Large intestine (tissue), 12 donors: ENCODE measurements at places on chromosomes 12 and 14. TPM values are rescaled to one million over a fixed set of nuclear protein-coding genes. Genes with fewer than 3 reads are reported as not detected.

Gene GON7
- 14.9 TPM for polyA plus RNA-seq

Gene TAS2R7
- polyA plus RNA-seq = not detected

Gene KLHL33
- polyA plus RNA-seq = 0.64 TPM

Gene RGS6
- polyA plus RNA-seq = 2.7 TPM

Gene LTBP2
- 3.5 TPM for polyA plus RNA-seq

- no peak overlapping the region for H3K4me3 ChIP-seq
- H3K27me3 ChIP-seq = no peaks in the 10 kb centered on the region
- H3K36me3 ChIP-seq = no peaks in the 10 kb centered on the region
These were observed 584.1 kb downstream of the LRFN5 start for GRCh38 chr14:42190744-42191143.

DNA sequence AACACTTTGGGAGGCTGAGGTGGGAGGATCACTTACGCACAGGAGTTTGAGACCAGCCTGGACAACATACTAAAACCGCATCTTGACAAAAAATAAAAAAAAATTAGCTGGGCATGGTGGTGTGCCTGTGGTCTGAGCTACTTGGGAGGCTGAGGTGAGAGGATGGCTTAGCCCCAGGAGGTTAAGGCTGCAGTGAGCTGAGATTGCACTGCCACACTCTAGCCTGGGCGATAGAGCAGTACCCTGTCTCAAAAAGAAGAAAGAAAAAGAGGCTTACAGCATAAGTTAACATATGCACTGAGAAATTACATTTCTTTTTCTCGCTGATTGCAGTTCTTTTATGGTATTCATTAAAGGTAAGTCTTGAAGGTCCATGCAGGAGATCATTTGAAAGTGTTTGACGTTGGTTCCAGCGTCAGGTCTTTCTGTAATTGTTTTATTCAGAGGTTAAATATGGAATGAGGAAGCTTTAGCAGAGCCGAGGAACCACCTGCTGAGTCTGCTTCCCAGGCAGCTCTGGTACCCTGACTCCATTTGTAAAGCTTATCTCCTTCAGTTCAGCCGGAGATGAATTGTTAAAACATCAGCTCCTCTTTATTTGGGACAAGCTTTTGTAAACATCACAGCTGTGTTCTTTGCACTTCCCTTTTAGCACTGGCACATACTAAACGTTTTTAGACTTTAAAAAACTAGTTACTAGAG lies 18.5 kb downstream of the SFSWAP start:
- no peak overlapping the region for H3K27ac ChIP-seq
- no peak for DNase-seq
- no peaks in the 10 kb centered on the region for H3K27me3 ChIP-seq
- H3K36me3 ChIP-seq = peaks cover 90% of the 10 kb centered on the region
- H3K4me1 ChIP-seq = no peaks in the 10 kb centered on the region
- no peak overlapping the region for H3K4me3 ChIP-seq

DNA sequence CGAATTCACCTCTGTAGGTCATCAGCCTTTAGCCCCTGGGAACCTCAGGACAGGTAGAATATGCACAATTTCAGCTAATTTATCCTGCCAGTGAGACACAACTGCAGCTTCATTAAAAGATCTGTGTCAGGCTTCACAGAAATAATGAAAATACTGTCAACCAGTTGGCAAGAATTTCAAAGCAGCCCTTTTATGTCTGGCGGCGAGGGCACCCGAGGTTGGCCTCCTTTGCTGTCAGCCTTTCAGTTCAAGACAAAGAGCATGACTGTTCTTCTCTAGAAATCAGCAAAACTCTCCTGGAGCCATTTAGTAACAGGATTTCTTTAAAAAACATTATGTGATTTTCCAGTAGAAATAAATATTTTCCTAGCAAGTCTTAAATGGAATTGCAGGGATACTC lies 75.9 kb downstream of the BBS10 start:
- no peaks in the 10 kb centered on the region for H3K36me3 ChIP-seq
- H3K27me3 ChIP-seq = peaks cover under 1% of the 10 kb centered on the region
- no peaks in the 10 kb centered on the region for H3K4me1 ChIP-seq
- H3K4me3 ChIP-seq = no peak overlapping the region

DNA sequence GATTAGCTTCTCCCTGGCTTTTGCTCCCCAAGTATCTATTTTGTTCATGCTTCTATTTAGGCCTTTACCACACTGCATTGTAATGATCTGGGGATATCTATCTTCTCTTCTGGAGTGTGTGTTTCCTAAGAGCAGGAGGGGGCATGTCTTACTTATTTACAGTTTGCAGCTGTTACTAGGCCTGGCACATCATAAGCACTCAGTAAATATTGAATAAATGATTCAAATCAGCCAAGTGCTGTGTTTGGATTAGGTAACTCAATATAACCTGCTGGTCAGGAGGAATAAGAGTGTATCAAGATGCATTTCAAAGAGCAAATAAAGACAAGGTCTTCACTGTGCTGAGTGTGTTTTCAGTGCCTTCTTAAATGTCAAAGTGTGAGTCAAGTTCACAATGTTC lies 186.1 kb downstream of the FOXG1 start:
- DNase-seq = no peak
- H3K27me3 ChIP-seq = no peaks in the 10 kb centered on the region
- no peak overlapping the region for H3K27ac ChIP-seq

- peak; percentile 13 for DNase-seq
- H3K27me3 ChIP-seq = peaks cover 22% of the 10 kb centered on the region
These were observed 92.7 kb downstream of the PAH start for GRCh38 chr12:102824218-102824835.

GRCh38 chr12:65630555-65630954 lies 193.7 kb upstream of the HMGA2 start:
- H3K27me3 ChIP-seq = no peaks in the 10 kb centered on the region
- peaks cover 40% of the 10 kb centered on the region for H3K4me1 ChIP-seq
- H3K36me3 ChIP-seq = no peaks in the 10 kb centered on the region
- H3K27ac ChIP-seq = peak overlapping the region; percentile 28
- DNase-seq = peak; percentile 82

DNA sequence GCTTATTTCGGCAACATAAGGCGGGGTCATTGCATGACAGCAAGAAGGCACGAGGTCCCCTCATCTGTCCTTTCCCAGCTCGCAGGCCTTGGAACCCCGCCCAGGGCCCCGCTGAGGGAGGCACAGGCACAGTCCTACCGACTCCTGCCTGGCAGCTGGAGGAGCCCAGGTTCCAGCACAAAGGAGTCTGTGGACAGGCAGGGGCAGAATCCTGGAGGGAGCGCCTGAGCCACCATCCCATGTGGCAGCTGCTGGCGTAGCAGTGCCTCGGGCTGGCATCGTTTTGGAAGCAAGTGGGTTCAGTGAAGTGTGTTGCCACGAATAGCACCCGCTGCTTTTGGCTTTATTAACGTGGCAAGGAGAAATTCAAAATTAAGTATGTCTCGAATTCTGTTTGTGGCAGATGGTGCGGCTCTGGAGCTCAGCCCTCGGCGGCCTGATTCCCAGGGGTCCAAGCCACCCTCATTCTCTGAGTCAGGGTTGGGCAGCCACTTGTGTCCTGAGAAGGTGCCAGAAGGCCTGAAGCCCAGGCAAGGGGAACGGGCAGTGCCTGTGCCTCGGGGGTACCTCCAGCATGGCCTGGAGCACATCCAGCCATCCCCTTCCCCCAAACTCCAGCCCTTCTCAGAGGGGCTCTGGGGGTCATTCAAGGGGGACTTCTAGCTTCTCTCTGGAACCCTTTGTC lies 35.9 kb downstream of the SLC8B1 start:
- peaks cover 16% of the 10 kb centered on the region for H3K4me1 ChIP-seq
- no peaks in the 10 kb centered on the region for H3K27me3 ChIP-seq
- DNase-seq = peak; percentile 31
- H3K36me3 ChIP-seq = peaks cover 60% of the 10 kb centered on the region
